ENCODE measurements at places on chromosomes 4 and X.

DNA sequence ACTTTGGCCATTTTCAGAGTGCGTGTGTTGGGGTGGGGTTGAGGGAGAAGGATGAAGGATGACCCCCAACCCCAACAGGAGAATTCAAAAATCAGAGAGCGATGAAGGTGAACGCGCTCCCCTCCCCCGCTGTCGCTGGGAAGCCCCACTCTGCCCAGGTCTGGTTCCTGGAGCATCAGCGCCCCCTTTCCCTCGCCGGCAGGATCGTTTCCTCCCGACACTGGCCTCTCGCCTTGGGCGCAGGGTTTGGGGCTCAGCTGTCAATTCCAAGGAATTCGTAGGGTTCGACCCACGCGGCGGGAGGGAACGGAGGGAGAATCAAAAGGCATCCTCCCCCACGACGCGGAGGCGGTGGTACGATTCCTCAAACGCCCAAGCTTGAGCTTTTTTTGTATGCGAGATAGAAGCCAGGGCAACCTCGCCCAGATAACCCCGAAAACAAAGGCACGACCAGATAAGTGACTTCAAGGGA is 1.0 kb upstream of the PDGFRA start:
- DNase-seq = no peak

DNA sequence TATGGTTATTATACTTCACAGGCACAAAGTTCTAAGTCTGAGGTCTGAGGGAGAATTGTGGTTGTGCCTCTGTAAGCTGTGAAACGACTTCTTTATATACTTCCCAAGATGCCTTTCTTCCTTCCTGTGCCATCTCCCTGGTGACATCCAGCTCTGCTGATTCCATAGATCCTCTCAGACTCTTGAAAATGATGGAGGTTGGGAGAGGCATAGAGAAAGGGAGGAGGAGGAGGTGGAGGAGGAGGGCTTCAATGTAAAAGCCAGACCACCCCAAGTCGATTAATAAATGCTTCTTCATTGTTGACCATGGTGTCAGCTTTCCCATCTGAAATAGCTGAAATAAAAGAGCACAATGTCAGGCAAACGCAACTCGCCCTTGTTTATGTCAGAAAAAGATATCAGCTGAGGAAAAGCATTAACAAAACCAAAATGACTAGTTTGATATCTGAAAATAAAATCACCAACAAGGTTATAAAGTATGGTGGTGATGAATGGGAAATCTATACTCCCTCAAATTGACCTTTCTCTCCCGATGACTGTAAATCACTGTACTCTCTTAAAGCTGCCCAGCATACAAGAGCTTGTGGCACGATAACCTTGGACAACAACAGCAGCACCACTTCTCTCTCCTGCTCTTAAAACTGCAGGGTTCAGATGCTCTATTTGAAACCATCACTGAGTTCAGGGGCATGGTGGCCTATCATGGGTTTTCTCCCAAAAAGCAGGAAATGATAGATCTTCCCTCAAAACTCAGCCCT is 230.4 kb upstream of the GALNT7 start:
- no peak for DNase-seq

DNA sequence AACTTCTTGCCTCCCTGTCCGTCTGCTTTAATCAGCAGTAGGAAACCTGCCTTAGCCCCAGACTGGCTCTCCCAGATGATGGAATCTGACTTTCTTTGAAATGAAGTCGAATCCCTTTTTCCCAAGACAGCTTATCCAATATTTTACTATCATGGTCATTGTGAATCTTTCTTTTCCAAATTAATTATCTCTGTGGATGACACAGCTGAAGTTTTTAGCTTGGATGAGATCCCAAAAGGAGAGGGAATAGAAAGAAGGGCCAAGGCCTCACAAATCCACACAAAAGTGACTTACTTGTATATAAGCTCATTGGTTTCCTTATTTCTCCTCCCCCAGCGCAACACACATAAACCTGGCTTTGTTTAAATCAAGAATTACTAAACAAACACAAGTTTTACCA is 100.6 kb downstream of the RASL11B start:
- DNase-seq = no peak

DNA sequence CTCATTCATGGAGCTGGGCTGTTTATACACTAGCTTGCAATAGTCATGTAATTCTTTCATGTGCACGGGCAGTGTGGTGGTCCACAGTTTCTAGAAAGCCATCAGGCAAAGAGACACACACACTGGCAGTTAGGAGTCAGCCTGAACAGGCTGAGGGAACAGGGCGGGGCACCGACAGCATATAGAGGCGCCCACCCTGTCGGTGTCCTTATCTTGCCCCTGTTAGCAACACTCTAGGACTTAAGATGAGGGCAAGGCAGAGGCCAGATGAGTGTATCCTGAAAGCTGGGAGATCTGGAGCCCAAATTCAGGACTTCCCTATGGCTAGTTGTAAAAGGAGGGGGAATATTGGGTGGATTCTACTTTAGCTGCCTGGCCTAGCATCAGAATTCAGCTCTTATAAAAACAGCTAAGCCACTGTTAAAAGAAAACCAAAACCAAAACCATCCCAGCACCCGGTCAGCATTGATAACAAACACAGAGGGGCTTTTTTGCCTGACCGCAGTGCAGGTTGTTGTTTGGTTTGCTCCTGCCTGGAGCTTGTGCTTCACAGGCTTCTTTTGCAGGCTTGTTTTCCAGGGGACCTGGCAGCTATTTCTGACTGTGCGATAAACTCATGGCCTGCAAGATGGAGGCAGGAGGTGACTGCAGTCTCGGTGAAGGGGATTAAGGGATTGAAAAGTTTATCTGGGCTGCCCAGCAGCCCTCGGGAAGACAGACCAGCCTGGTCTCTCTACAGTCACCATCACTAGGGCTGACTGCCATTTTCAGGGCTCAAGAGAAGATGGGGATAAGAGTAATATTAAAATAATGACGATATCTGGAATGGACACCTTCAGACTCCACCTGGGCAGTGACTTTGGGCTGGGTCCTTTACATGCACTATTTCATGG is 638.9 kb downstream of the MID1IP1 start:
- no peak for DNase-seq

- peak; percentile 56 for DNase-seq
Measured at GRCh38 chr4:150402871-150403272, 179.1 kb upstream of the MAB21L2 start.

GRCh38 chrX:66200855-66201795 is 37.1 kb downstream of the HEPH start:
- DNase-seq = no peak

- no peak for DNase-seq
Measured at GRCh38 chr4:160371446-160371845, 1268.6 kb downstream of the RAPGEF2 start.

GRCh38 chr4:180456928-180457327 is 1786.3 kb upstream of the TENM3 start:
- no peak for DNase-seq

DNA sequence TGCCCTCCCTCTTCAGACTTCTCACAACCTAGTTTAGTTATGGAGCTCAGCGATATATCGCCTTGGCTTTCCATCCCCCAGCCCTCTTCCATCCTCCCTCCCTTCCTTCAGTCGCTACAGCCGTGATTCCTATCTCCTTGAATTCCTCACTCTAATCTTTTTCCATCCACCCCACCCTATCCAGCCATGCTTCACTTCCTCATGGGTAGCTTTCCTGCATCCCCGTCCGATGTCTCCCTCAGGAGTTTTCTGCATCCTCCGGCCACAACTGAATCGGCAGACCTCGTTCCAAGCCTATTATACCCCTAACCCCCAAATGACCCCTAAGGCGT is 456 bp downstream of the SNX12 start:
- no peak for DNase-seq

DNA sequence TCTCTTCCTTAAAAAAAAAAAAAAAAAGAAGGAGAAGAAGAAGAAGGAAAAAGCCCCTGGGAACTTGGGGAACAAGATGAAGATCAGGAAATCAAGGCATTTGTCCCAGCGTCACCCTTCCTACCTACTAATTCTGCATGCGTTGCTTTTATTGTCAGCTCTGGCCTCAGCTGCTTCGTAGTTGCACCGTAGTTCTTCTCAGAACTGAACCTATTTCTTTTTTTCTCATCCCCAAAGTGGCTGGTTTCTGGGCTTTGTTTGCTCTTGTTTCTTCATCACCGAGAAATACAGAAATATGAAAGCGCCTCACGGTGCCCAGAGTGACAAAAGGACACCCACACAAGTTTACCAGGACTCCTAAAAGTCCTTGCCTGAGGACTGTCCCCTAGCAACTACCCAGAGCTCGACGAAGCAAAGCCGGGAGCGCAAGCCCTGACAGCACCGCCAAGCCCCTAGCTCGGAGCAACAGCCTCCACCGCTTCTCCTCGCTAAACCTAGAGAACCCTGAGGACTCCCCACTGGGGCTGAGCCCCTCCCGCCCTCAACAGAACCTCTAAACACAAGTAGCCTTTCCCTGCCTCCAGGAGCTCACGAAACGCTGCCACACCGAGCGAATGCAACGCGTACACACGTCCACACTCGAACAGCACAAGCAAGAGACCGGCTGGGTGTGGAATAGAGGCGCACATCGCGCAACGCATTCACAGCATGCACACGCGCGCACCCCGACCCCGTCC is 710 bp downstream of the PRKG2 start:
- DNase-seq = no peak

DNA sequence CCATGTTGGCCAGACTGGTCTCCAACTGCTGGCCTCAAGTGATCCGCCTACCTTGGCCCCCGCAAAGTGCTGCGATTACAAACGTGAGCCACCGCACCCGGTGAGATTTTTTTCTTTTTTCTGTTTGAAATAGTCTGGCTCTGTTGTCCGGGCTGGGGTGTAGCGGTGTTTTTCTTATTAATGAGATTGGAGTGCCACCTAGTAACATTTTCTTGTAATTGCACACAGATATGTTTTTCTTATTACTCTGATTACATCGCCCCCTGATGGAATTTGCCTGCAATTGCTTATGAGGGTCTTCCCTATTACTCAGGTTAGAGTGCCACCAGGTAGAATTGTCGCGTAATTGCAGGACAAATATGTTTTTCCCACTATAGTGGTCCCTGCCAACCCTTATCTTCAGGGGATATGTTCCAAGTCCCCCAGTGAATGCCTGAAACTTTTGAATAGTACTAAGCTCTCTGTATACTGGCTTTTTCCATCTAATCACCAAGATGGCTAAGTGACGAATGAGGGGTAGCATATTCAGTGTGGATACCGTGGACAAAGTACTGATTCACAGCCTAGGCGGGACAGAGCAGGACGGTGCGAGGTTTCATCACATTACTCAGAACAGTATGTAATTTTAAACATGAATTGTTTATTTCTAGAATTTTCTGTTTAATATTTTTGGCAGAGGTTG is 8.6 kb upstream of the PDHA1 start:
- peak; percentile 55 for DNase-seq

GRCh38 chr4:170990989-170991589 is 822.1 kb upstream of the GALNTL6 start:
- DNase-seq = peak; percentile 44
